ENCODE measurements at places on chromosomes 7 and 10.

GRCh38 chr7:157457355-157458253, 120.8 kb downstream of the DNAJB6 start:
- DNase-seq: no peak

- DNase-seq: no peak
Measured at GRCh38 chr7:117600911-117601310, 121.1 kb downstream of the CFTR start.

GRCh38 chr7:139523199-139523941, at the start of gene CLEC2L:
Gene CLEC2L (plus strand): TSS chr7:139523685. CDS start chr7:139523928, 243 bp downstream.
- no peak for DNase-seq

- no peak for DNase-seq
Measured at GRCh38 chr10:50992356-50992901, 81.9 kb upstream of the PRKG1 start.

- DNase-seq: no peak
Measured at GRCh38 chr7:2203766-2204300, 28.9 kb downstream of the MAD1L1 start.

GRCh38 chr10:4748491-4749270, 77.3 kb upstream of the AKR1E2 start:
- DNase-seq: no peak

- DNase-seq: no peak
Measured at GRCh38 chr10:70493660-70494234, 15.2 kb downstream of the PALD1 start.

GRCh38 chr7:19701471-19701870, 7.4 kb downstream of the POLR1F start:
- DNase-seq: no peak

GRCh38 chr10:16509996-16510395, 11.7 kb downstream of the C1QL3 start:
- DNase-seq: no peak

- DNase-seq: no peak
Measured at GRCh38 chr7:28726555-28726954, 231.6 kb downstream of the TRIL start.

DNA sequence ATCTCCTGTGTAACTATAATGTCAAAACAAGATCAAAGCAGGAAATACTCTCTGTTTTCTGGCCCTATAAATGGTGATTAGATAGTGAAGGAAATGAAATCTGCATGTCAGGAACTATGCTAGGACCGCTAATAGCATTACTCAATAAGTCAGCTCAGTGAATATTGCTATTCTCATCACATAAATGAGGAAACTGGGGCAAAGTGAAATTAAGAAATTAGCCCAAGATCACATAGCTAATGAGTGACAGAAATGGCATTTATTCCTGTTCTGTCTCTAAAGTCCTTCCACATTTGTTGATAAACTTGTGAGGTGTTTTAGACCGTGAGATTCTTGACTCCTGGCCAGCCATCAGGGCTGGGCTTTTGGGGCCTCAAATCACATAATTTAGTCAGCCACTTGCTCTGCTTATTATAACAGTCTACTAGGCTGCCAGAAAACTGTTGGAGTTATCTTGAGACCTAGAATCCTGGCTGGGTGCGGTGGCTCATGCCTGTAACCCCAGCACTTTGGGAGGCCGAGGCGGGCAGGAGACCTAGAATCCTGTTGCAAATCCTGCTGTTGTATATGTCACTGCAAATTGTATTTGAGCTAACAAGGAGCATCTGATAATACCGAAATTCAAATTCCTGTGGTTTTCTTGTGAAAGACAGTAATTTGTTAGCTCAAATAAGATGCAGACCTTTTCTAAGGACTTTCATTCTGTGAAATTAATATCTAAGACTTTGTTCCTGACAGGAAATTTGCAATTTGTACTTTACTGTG, 66.5 kb upstream of the SHTN1 start:
- no peak for DNase-seq

GRCh38 chr10:104809288-104810090, 168.4 kb downstream of the SORCS3 start:
- DNase-seq: no peak

DNA sequence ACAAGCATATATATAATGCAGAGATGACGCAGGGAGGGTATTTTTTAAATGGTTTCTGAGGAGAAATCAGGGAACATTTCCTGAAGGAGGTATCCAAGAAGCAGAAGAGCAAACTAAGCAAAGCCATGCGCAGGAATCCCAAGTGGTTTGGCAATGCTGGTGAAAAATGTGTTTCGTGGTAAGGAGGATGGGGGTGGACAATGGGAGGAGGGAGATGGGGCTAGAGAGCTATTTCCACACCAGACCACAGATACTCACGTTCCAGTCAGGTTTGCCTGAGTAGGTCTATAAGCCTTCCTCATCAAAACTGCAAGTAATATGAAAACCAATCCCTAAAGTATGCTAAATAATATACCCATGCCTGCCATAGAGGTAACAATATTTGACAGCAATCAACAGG, 223.7 kb upstream of the MKLN1 start:
- no peak for DNase-seq

- DNase-seq: no peak
Measured at GRCh38 chr10:31437959-31438358, 118.9 kb downstream of the ZEB1 start.

- no peak for DNase-seq
Measured at GRCh38 chr10:33930079-33930478, 595.6 kb upstream of the NRP1 start.

DNA sequence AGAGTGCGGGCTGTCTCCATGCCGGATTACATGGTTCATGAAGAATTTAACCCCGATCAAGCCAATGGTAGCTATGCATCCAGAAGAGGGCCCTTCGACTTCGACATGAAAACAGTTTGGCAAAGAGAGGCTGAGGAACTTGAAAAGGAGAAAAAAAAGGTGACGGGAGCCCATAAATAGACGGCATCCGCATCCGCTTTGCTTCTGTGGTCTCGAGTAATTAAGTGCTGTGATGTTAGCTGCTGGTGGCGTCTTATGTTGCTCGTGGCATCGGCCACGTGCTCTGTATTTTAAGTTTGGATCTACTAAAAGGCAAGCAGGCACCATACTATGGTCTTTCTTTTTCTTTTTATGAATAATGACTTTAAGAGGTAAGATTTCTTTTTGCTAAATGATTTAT, 11.1 kb downstream of the C7orf57 start:
- no peak for DNase-seq

DNA sequence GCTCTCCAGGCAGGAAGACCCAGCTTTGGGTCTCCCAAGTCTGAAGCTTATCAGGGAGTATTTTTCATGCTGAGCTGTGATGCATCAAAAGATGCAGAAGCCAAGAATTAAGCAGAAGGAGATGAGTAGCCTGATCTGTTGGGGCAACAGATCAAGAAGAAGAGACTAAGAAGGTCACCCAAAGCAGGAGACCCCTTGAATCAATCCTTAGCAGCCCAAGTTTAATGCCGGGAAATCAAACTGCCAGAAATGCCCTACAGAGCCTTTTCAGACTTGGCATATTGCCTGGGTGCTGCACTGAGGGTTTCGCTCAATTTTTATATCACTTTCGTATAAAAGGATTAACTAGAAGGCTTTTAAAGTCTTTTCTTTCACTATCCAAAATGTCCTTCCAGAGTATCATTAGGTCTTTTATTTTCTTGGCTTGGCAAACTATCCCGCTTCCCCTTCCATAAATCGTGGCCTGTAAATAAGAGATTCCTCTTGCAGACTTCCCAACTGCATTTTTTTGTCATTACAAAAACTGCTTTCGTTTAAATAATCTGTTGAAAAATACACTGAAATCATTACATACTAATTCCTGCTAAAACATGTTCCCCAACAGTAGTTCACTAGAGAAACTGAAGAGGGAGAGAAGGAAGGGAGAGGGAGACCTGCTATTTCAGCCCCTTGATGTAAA, 49.0 kb upstream of the STK17A start:
- no peak for DNase-seq

- no peak for DNase-seq
Measured at GRCh38 chr7:134587750-134588149, 38.8 kb downstream of the AKR1B15 start.

- DNase-seq: no peak
Measured at GRCh38 chr10:132981746-132982145, 39.4 kb upstream of the CFAP46 start.

DNA sequence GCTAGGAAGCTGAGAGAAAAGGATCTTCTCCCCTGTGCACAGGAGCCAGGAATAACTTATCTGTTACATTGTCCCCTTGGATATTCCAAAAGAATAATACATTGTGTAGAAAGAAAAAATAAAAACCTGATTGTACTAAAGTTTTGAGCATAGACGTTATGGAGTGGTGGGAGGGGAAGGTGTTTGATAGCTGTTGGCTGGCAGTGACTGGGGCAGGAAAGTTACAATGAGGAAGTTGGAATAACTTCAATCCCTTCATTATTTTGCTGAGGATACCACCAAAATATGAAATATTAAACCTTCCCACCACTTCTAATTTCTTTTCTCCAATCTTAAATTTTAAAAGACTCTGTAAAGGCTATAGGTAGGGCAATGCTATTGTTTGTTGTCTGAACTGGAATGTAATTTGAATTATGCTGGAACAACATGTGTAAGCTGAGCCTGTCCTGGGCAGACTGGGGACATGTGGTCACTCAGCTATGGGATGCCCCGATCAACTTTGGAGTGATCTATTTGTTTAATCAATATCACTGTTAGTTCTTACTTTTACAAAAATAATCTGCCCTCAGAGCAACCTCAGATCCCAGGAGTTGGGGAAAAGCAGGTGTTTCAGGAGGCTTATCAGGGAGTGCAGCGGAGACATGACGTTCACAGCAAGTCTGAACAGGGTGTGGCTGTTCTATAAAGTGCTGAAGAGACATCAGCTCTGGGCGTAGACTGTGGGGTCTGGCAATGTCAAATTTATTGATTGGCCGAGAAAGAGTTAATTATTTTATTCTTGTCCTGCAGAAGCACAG, 20.8 kb downstream of the CYP3A43 start:
- no peak for DNase-seq

GRCh38 chr10:72263613-72264241, 10.0 kb upstream of the DDIT4 start:
- DNase-seq: no peak

GRCh38 chr7:25831062-25831691, 320.8 kb upstream of the NFE2L3 start:
- DNase-seq: no peak

DNA sequence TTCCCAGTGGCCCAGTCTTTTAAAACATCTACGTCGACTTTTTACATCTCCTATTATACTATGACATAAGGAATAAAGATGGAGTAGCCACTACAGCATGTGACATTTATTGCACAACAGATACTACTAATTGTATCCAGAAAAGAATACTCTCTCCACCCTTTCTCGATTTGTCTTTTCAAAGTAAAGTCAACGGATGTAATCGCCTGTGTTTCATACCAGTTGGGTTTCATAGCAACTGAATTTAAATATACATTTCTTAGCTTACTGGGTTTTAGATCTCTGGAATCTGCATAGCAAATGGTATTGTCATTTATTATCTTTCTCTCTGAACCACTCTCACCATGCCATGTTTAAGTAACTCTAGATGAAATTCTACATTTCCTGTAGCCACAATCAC, 86.4 kb upstream of the TRIL start:
- DNase-seq: no peak

DNA sequence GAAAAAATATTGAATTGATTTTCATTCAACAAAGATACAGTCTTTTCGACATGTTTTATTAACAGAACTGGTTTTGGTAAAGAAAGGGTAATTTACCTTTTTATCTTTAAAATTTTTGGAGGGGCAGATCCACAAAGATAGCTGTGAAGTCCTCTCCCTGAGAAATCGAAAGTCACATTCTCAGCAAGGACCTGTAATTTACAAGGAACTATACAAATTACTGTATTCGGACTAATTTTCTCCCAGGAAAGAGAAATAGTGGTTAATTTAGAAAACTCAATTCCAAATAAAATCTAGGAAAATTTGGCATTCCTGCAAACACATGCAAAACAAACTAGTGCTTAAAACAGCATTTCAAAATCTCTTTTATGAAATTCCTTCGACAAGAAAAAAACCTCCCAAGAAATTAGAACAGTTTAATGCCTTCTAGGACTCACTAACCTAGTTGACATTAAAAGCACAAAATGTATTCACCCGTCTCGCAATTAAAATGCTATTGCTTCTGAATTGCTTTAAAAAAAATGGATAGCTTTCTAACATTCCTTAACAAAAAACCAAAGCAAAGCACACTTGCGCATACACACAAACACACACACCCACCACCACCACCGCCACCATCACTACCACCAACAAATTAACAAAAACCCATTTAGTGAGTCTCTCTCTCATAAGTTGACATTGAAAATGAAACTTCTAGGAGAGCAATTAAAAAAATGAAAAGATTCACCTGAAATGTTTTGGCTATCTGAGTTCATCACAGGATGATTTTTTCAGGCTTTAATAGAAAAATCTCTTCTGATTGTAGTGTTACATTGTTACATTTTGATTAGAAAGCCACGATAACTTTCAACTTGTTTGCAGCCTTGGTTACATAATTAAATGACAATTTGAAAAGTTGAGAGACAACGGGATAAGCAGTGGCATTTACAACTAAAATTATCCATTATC, 4.0 kb upstream of the NKX2-3 start:
- no peak for DNase-seq

- no peak for DNase-seq
Measured at GRCh38 chr10:70863470-70864160, 24.8 kb downstream of the PCBD1 start.

- DNase-seq: no peak
Measured at GRCh38 chr7:87359366-87359765, 13.9 kb downstream of the CROT start.

DNA sequence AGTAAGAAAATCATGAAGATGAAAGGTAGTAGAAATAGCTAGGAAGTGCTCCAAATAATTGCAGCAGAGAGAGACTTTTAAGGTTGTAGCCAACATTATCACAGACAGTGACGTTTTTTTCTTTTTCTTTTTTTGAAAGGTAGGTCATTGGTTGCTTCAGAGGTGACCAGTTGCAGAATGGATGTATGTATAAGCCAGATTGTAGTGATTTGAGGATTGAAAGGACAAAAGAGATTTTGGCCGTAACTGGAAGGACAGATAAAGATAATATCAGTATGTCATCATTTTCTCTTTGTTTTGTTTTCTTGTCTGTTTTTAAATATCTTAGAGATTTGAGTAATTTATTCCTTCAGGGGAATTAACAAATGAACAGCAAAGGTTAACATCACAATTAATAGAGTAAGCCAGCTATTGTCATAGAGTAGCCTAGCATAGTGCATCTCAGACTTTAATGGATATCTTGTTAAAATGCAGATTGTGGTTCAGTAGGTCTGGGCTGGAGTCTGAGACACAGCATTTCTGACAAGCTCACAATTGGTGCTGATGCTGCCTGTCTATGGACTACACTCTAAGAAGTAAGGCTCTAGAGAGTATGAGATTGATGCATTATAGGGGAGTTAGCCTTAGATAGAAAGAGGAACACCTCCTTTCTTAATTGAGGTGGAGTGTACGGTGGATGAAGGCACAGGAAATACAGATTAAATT, 28.3 kb downstream of the CDK13 start:
- DNase-seq: no peak

GRCh38 chr10:99522470-99523250, 10.1 kb upstream of the NKX2-3 start:
- DNase-seq: no peak

DNA sequence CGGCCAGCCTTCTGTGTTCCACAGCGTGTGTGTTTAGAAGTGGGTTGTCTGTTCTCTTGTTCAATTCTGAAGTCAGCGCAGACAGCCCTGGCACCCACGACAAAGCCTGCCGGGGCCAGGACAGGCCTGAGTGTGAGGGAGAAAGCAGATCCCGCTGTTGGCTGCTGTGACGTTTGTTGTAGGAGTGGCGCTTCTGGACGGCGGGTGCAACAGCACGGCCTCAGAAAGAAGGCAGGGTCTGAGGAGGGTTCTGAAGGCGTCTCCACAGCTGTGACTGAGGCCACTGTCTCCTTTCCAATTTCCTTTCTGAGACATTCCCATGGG, 76.2 kb downstream of the VIPR2 start:
- DNase-seq: no peak
